ENCODE measurements at places on chromosomes 1 and 21.
A peak's percentile ranks its signal among the peaks of the same experiment; 100 is the strongest.

DNA sequence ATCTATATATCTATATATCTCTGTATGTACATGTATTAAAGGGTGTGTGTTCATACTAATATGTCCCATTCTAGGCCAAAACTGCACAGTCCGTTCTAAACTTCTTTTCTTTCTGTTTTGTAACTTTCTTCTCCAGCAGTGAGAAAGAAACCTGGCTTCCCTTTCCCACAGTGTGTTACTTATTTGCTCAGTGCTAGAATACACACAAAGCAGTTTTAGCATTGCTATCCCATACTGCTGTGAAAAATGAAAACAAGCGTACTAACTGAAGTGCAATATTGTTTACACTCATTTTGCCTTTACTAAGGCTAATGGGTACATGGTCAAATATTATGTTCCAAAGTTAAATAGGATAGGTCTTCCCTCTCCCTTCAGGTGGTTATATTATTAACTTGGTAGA, 163.9 kb downstream of the LEPR start:
- no peak for DNase-seq

DNA sequence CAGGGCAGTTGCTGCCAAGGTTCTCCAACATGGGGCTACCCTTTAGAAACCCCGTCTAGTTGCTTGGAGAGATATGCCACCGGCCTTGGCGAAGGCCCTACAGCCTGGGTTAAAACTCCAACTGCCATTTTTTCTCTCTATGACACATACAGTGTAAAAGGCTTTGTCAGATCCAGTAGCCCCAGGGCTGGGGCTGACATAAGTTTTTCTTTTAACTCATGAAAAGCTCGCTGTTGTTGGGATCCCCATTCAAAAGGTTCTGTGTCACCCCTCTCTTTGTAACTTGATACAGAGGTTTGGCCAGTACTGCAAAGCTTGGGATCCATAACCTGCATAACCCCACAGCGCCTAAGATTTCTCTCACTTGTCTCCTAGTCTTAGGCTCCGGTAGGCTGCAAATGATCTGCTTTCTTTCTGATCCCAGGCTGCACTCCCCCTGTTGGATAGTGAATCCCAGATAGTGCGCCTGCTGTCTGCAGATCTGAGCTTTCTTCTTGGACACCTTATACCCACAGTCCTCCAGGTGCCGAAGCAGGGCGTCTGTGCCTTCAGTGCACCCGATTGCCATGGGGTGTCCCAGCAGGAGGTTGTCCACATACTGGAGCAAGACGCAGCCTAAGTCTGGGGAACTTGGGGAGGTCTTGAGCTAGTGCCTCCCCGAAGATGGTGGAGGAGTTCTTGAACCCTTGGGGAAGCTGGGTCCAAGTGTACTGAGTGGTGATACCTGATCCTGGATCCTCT, 406.2 kb downstream of the TGFB2 start:
- no peak for DNase-seq

DNA sequence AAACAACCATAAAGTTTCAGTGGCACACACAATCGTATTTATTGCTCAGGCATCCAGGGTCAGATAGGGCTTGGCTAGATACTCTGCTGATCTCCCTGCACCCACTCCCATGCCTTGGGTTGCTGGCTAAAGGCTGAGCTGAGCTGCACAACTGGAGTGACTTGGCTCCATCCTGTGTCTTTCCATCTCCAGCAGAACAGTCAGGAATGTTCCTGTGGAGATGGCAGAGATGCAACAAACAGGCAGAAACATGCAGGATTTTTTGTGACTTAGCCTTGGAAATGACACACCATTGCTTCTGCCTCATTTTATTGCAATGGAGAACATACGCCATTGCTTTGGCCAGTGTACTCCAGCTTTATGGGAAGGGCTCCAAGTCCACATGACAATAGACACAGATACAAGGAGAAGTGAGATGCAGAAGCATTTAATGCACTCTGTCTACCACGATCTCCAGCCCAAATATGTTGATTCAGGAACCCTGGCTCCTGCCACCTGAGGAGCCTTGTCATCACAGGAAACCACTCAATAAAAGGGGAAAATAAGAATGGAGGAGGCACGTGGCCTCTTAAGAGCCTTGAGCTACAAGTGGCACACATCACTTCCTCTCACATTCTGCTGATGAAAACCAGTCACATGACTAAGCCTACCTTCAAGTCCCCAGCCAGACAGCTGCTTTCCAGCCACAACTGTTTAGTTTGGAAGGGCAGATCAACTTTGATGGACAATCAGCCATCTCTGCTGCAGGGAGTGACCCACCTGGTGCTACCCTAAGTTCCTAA, 10.1 kb upstream of the GUCA2B start:
- DNase-seq, result no peak

DNA sequence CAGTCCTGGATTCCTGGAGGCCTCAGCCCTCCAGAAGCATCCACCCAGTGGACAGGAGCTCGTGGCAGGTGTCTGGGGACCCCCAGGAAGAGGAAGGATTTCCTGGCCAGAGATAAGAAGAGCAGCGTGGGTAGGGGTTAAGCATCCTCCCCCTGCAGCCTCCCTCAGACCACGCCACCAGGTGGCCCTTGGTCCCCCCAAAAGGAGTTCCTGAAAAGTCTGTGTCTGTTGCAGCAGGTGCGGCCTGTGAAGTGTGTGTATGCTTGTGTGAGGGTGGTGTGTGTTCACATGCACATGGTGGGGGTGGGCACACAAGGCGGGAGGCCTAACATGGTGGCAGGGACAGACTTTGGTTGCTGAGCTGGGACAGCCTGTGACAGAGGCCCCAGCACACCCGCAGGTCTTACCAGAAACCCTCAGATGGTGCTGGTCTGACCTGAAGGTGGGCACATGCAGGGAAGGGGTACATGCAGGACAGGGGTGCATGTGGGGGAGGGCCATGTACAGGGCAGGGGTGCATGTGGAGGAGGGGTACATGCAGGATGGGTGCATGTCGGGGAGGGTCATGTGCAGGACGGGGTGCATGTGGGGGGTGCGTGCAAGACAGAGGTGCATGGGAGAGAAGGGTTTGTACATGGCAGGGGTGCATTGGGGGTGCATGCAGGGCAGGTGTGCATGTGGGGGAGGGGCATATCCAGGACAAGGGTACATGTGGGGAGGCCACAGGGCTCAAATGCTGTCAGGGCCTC, 18.2 kb upstream of the RUNX3 start:
- DNase-seq, result no peak

- peak; percentile 60 for DNase-seq
Observed at GRCh38 chr21:17585875-17586450, 26.7 kb downstream of the BTG3 start.

DNA sequence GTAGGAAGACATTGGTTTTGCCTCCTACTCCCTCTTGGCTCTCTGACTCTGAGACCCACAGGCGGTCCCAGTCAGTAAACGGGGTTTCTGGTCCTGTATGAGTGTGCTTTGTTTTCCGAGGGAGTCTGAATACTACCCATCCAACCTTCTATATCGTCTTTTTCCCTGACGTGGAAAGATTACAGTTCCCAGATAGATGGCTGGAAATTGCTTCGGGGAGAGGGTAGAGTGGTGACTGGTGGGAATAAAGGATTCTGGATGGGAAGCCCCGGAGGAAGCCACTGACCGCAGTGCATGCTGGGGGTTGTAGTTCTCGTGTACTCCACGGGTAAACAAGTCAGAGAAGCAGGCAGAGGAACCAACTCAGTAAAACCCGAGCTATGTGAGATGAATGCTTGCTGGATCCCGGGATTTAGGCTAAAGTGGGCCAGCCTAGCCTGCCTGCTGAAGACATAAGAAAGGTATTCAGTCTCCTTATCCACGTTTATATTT, 66.2 kb upstream of the IRF2BP2 start:
- DNase-seq, result peak; percentile 79

GRCh38 chr1:60655679-60656355, 426.5 kb upstream of the NFIA start:
- no peak for DNase-seq

GRCh38 chr1:94798462-94798861, 21.7 kb upstream of the SLC44A3 start:
- no peak for DNase-seq

DNA sequence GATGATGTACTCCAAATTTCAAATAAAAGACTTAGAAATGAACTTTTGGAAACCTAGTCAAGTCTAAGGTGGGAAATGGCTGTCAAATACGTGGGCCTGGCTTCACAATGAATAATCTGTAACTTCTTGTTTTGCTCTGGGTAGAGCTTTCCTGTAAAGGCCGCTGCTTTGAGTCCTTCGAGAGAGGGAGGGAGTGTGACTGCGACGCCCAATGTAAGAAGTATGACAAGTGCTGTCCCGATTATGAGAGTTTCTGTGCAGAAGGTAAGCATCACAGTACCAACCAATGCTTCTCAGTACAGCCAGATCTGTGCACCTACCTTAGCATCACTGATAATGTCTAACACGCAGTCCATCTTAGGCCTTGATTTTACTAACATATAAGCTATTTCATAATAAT, 73.6 kb downstream of the TPR start:
- DNase-seq, result no peak
